ENCODE measurements at places on chromosomes 4 and X.

GRCh38 chrX:71657267-71657666 lies 10.1 kb upstream of the LOC101059915 start:
- DNase-seq: no peak

GRCh38 chr4:188976644-188977115 lies 837.4 kb downstream of the TRIML1 start:
- peak; percentile 55 for DNase-seq

- DNase-seq: peak; percentile 12
Measured at GRCh38 chr4:119841361-119841760, 212.8 kb upstream of the PDE5A start.

DNA sequence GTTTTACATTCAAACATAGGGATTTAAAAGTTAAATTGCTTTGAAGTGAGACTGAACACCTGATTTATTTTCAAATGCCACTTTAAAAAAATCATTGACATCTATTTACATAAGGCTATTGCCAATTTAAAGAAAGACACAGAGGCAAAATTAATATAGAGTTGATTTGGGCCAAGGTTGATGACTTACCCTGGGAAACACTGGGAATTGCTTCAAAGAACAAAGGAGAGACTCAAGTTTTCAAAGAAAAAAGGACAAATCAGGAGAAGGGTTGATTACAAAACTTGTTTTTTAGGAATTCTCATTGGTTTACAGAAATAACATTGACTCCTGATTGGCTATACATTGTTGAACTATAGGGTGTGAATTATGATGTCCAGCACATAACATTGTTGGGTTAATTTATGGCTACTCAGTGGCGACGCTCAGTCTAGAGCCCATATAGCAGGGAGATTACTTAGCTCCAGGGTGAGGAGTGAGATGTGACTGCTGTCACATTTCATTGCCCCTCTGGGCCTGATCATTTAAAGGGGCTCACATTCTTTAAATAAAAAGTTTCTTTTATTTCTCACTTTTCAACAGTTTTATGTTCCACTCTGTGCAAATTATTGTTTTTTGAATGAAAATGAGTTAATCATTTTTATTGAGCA lies 184.6 kb downstream of the SPATA18 start:
- DNase-seq: no peak

GRCh38 chrX:109378281-109378680 lies 103.6 kb downstream of the GUCY2F start:
- DNase-seq: no peak

DNA sequence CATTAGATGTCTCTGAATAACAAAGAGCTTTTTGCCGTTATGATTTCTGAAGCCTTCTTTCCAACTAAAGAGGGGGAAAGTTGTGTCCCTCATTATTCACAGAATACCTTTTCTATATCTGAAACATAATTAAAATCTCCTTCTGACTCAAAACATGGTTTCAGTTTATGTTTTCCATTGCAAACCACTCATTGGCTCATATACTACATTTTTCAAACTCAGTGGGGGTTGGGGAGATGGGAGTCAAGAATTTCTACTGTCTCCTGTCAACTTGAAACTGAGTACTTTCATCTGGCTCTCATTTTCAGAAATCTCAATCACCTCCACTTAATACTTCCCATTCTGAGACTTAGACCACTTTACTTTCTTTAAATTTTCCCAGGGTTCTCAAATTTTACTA lies 1839.5 kb upstream of the PCDH10 start:
- DNase-seq: no peak

DNA sequence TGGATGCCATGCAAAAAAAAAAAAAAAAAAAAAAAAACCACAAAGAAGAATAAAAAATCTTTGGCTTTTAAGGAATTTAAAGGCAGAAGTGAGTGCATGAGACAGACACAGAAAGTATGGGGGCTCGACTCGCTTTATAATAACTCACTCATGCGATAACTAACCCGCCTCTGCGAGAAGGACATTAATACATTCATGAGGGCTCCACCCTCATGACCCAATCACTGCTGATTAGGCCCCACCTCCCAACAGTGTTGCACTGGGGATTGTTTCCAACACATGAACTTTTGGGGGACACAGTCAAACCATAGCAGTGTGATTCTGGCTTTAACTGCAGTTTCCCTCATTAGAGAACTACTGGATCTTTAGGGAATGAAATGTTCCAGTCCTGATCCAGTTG lies 78.1 kb downstream of the QDPR start:
- no peak for DNase-seq

DNA sequence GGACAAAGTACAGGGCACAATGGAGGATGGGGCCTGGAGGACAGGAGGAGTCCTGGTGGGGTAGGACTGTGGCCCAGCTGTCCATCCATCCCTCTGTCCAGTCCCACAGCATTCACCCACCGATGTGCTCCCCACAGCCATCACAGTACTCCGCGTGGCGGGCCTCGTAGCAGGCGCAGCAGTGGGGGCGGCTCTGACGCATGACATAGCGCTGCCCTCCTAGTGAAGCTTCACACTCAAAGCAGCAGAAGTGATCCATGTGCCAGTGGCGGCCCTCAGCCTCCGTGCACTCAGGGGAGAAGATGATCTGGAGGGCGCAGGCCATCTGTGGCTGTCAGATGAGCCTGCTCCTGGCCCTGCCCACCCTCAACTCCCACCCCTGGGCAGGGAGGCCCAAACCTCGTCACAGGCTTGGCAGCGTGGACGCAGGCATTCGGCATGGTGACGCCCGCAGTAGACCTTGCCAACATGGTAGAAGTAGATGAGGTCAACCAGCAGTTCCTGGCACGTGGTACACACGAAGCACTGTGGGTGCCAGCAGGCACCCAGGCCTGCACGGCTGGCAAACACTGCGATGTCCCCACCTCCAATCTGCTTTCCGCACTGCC lies 6.3 kb downstream of the PLP2 start:
- DNase-seq: no peak

DNA sequence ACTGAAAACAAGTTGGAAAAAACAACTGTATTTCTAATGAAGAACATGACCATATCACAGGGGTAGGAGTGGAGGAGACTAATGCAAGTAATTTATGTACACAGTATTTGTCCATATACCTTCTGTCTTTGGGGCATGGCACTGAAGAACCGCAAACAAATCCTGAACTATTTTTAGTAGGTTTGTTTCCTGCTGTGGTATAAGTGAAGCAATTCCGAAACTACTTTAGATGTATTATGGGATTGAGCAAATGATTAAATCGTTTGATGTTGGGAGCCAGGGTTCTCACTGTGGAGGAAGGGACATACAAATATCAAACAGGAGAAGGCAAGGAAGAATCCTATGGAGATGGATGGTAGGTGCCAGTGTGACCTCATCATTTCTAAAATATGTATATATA lies 18.9 kb upstream of the SH3KBP1 start:
- no peak for DNase-seq

DNA sequence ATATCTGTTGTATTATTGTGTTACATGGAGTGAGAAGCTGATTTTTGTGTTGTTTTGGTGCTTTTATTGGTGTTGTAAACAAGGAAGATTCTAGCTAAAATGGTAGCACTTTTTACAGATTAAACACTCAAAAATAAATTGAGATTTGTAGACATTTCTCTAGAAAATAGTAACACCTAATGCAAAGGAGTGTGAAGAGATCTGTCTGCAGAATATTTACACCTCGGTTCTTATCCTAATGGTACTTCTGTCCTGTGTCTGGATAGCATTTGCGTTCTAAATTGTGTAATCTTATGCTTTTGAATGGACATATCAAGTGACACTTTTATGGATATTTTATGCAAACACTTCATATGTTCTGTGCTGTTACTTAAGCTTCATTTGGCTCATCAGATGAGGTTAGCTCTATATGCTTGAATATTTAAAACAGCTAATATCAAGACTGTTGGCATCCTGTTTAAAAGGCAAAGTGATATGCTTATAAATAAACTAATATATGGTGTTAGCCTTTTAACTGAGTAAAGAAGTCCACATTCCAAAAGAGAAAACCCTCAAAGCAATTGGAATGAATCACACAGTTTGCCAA lies 6.0 kb downstream of the PCDH7 start:
- no peak for DNase-seq

DNA sequence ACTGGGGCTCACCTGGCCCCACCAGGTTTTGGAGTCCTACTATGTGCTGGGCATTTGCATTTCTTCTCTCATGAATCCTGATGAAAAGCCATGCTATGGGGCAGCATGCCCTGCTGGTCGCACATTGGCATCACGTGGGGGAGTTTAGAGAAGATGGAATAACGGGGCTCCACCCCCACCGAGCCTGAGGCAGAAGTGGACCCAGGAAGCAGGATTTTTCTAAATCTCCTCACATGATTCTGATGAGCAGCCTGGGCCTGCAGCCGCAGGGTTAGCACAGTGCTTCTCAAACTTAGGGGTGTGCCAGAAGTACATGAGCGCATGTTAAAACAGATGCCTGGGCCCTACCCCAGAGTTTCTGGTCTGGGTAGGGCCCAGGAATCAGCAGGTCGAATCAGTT lies 4.6 kb upstream of the SORCS2 start:
- no peak for DNase-seq

- no peak for DNase-seq
Measured at GRCh38 chr4:40530961-40531635, 98.6 kb downstream of the RBM47 start.

DNA sequence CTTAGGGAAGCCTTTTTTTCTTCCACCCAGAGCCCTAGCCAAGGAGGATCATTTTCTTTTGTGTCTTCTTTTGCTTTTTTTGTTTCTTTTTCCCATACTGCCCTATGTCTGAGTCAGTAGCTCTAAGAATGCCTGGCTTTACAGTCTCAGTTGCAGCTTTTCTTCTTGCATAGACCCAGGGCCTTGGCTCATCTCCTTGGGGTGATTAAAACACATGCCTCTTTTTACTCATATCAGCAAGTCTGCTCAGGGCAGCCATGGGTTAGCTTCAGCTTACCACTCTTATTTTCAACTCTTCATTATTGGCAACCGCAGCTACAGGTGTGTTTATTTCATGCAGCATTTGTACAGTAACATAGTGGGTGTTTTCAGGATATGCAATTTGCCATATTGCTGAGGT lies 196.5 kb downstream of the STK32B start:
- no peak for DNase-seq

- peak; percentile 29 for DNase-seq
Measured at GRCh38 chrX:19382555-19383145, 38.9 kb downstream of the PDHA1 start.

- no peak for DNase-seq
Measured at GRCh38 chrX:32525234-32525633, 686.1 kb downstream of the DMD start.

DNA sequence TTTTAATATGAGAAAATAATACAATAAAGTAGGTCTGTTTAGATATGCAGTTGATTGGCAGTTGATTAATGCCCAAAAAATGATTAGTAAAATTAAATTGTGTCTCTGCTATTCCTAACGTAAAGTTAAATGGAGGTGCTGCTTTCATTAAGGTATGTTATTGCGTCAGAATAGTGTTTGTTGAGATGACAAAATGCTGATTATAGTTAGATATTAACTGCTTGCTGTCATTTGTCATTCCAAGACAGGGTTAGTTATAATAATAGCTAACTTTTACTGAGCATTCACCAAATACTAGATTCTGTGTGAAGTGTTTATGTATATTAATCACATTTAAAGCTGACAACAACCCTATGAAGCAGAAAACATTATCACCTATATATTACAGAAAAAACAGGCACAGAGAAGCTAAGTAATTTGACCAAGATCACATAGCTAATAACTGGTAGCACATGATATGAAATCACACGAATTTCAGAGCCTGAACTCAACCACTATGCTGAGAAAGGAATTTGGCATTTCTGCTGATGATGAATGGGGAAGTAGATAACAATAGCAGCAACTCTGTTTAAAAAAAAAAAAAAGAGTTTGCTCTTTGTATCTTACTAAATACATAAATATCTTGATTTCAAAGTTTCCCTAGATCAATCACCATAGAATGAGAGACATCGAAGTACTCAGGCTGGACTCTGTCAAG lies 59.7 kb upstream of the WDR44 start:
- DNase-seq: no peak

DNA sequence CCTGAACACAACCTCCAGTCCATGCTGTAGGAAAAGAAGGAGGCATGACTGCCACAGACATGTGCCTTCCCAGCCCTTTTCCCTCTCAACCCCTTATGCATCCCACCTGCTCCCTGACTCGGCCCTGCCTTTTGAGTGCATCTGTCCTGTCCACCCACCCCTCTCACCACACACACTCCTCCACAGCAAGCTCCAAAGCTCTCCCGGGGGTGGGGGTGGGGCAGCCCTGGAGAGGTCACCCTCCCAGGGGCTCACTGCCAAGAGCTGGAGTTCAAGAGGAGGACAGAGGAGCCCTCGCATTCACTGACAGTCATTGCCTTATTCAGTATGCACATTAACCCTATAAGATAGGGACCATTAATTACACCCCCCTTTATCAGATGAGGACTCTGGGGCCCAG lies 46.6 kb upstream of the MAMLD1 start:
- DNase-seq: no peak

DNA sequence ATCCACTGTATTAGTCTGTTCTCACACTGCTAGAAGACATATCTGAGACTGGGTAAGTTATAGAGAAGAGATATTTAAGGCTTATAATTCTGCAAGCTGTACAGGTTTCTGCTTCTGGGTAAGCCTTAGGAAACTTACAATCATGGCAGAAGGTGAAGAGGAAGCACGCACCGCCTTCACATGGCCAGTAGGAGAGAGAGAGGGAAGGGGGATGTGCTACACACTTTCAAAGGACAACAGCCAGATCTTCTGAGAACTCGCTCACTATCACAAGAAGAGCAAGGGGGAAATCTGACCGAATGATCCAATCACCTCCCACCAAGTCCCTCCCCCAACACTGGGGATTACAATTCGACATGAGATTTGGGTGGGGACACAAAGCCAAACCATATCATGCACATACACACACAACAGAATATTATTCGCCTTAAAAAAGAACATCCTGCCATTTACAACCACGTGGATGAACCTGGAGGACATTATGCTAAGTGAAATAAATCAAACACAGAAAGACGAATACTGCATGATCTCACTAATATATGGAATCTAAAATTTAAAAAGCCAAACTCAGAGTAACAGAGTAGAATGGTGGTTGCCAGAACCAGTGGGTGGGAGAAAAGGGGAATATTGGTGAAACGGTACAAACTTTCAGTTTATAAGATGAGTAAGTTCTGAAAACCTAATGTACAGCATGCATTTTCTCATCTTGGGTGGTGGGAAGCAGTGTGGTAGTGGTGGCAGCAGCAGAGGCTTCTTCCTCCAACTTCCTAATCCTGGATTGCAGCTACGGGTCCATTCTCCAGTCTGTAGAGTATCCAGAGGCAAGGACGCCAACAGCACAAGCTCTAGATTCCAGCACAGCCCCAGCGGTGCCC lies 12.8 kb downstream of the FRYL start:
- no peak for DNase-seq

DNA sequence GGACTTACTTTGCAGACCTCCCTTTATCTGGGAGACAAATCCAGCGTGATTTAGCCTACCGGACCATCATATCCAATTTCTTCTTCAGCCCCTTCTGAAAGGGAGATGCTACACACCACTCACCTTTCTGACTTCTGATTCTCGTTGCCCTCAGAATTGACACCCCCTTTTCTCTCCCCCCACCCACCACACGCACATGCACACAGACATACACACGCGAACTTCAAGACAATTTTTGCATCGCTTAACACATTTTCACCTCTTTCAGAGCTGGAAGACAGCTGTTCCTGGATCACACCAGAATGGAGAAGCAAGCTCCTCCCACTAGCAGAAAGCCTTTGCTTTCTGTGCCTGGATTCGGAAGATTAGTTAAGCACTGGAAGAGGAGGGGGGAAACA lies 1.0 kb upstream of the SNCA start:
- peak; percentile 52 for DNase-seq

GRCh38 chr4:141636771-141637460 lies 533 bp downstream of the IL15 start:
- DNase-seq: peak; percentile 27

- no peak for DNase-seq
Measured at GRCh38 chr4:15366721-15367120, 61.1 kb upstream of the C1QTNF7 start.

GRCh38 chr4:149344436-149344835 lies 471.2 kb downstream of the IQCM start:
- peak; percentile 87 for DNase-seq
